NCI-H187 (cell line): ENCODE measurements at places on chromosomes 12 and 14.

DNA sequence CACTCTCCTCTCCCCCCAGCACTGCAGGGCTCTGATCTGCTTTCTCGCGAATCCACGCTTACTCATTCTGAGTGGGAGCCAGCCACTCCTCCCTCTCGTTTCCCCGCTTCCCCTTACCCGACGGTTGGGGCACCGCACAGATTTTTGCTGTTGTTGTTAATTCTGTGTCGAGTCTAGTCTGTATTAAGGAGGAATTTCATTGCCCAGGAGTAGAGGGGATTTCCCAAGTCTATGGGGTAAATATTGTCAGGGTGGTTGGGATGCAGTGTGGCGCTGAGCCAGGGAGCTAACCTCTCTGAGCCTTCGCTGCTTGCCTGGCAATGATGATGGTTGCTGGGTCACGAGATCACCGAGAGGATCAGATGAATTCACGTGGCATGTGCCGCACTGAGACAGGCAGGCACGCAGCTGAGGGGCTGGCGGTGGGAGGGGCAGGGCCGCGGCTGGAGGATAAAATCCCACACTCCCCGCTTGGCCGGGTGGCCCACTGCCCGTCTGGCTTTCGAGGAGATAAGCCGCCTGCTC lies 18.5 kb downstream of the NCOR2 start:
- no peak for DNase-seq

- no peak for DNase-seq
These were observed 11.5 kb downstream of the UBC start for GRCh38 chr12:124902916-124903315.

DNA sequence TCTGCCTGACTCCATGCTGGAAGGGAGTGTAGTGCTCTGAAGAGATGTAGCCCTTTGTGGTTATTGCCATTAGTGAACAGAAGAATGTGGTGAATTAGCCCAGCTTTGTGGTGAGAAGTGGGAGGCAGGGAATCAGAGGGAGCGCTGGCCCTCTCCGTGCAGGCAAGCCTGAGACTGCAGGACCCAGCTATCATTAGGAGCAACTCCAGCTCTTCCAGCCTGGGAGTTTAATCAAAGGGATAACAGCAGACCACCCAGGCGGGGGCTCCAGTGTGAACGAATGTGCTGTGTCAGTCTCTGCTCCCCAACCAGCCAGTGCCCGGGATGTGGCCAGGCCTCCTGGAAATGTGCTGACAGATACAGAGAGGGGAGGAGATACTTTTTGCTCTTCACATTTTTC lies 142.7 kb downstream of the TTLL5 start:
- DNase-seq: no peak

DNA sequence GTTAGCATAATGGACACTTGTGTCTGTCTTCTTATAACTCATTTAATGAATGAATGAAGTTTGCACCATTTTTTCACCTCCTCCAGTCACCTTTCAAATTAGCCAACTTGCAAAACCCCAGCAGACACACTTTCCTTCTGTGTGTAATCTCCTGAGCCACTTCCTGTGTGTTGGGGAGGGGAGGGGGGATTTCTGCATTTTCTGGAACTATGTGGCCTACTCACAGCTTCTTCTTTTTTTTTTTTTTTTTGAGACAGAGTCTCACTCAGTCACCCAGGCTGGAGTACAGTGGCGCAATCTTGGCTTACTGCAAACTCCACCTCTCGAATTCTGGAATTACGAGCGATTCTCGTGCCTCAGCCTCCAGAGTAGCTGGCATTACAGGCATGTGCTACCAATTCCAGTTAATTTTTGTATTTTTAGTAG lies 4.1 kb upstream of the SERPINA1 start:
- DNase-seq: no peak

- no peak for DNase-seq
These were observed 95.8 kb downstream of the NELL2 start for GRCh38 chr12:44780221-44780790.

- DNase-seq: no peak
These were observed 10.2 kb upstream of the FOXG1 start for GRCh38 chr14:28756269-28756883.

DNA sequence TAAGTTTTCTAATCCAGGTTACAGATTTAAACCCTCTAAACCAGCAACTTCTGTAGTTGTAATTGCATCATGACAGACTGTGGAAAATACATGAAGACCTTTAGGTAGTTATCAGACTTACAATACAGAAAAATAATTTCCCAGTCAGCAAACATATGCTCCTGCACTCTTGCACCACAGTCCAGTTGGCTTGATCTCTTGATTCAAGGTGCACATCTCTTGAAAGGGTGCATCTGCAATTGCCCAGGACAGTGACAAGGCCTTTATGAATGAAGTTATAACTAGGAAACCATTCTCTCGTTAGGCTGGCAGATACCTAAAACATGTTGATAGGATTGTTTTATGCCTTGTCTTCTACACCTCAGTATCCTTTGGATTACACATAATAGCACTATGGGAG lies 7.6 kb downstream of the PIWIL1 start:
- no peak for DNase-seq

GRCh38 chr12:123601602-123602489 lies at the start of gene DDX55:
TSS of gene DDX55 (plus strand) at chr12:123602099. CDS start at chr12:123602149, 50 bp downstream.
- DNase-seq: peak; percentile 80

DNA sequence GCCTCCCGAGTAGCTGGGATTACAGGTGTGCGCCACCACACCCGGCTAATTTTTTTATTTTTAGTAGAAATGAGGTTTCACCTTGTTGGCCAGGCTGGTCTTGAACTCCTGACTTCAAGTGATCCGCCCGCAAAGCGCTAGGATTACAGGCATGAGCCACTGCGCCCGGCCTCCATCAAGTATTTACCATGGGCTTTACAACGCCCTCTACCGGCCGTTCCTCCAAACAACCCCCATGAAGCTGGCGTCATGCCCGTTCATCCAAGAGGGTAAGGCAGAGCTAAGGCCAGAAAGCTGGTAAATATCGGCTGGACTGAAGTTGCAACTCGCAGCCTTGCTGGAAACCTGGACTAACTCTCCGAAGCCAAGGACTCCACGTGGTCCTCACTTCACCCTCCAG lies 41.6 kb downstream of the RNF34 start:
- no peak for DNase-seq

- DNase-seq: no peak
These were observed 23.4 kb downstream of the ACACB start for GRCh38 chr12:109139791-109140190.

DNA sequence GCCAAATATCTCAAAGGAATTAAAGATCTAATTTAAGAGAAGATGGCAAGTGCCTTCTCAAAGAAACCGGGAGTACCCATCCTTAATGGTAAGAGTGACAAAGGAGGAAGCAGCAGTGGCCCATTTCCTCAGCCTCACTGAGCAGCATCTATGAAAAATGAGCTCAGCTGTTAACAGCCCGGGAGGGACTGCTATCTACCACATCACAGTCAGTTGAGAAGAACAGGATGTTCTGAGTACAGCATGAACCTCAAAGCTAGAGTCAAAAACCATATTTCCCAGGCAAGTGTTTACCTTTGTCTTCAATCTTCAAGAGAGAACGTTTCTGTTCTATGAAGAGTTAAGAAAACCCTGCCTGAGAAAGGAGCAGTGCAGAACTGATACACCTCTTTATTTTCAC lies 115.0 kb downstream of the BTG1 start:
- DNase-seq: no peak

DNA sequence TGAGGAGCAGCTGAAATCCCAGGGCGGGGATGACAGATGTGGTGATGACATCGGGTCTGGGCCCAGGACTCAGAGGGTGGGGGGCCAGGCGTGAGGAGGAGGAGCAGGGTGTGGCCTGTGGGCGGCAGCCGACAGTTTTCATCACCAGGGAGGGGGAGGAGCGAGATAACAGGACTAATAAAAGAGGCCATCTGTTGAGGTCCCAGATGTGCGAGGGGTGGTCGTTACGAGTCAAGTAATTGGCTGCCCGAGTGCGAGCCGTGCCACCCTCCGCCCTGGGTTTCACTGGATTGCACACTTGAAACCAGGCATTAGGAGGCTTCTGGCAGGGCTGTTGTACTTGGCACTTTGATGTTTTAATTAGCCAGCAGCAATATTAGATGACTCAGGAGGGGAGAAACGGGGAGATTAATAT lies 67.2 kb downstream of the NOS1 start:
- DNase-seq: no peak

DNA sequence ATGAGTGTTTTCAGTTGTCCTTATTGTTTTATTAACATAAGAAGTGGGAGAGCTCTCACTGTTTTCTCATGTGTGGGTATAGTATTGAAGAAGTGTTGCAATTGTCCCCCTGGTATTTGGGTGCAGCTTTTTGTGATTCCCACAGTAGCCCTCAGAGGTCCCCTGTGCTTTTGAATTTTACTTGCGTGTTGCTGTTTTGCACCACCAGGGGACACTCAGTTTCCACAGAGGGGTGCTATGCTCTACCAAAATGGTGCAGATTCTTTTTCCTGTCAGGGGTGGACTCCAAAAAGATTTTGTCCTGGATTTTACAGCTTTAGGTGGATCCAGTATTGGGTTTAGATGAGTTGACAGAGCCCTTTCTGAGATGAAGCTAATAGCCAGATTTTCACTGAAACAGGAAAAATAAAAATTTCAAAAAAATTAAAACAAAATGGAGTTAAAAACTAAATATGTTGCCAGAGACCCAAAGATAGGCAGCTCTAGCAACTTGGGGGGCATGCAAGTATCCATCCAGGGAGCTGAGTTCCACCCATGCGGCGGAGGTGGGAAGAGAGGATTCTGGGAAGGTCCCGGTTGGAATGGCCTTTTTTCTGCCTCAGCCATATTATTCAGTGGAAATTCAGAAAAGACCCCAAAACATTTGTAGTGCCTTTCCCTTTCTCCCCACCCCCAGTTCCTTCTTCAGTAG lies 50.2 kb downstream of the TTLL5 start:
- no peak for DNase-seq

DNA sequence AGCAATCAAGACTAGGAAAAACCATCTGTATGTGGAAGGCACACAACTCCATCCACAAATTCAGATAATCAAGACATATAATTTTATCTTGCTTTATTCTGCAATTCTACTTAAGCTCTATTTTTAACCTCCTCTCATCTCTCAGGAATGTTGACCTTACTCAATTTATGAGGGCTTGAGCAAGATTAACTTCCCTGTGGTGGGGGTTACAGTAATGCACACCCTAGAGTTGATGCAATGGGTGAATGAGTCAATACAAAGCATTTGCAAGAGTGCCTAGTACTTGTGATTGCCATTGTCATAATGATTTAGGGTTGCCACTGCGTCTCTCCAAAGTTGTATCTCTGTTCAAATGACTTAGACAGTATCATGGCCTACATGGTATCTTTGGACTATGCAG lies 1598.4 kb upstream of the TMEM132C start:
- no peak for DNase-seq
